Stimulated activated CD4-positive, alpha-beta T cell treated with anti-CD3 and anti-CD28 coated beads, Interleukin-1b, Interleukin-23, amount 100 ng/mL, for 24 hours (primary cell): ENCODE measurements at places on chromosomes 4 and X.

GRCh38 chrX:24145303-24146186 is 4.0 kb upstream of the ZFX start:
- no peak for DNase-seq

GRCh38 chr4:136863756-136864155 is 668.5 kb downstream of the PCDH18 start:
- no peak for DNase-seq

GRCh38 chr4:78057600-78058550 is 752 bp downstream of the FRAS1 start:
- DNase-seq = no peak

GRCh38 chr4:99857307-99857706 is 36.9 kb downstream of the LAMTOR3 start:
- no peak for DNase-seq
